G401 (cell line): ENCODE measurements at places on chromosomes 2 and 18. TPM values are rescaled to one million over a fixed set of nuclear protein-coding genes. Genes with fewer than 3 reads are reported as not detected.

DNA sequence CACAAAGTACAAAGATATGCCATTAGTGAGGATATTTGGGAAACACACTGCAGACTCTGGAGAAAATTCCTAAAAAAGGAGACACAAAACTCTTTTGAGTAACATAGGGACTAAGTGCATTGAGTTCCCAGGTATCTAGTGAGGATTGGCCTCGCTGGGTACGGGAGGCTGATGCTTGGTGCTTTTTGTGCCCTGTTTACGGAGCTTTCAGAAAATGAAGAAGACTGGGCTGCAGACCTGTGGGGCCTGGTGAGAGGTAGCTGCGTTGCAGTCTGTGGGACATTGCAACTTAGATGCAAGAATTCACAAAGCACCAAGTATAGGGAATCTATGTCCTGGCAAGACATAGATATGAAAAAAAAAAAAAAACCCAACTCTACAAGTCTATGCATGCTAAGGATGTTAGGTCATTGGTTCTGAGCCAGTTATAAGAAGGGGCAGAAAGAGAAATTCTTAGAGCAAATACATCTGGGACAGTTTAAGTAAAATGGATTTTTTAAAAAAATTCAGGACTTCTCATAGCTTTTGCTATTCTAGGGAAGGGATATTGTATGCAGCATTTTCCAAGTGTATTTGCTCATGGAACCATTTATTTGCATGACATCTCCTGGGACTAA, 156.0 kb downstream of the SLC4A3 start:
- no peak for DNase-seq

GRCh38 chr2:228839421-228839876, 431.6 kb downstream of the PID1 start:
- no peak for DNase-seq

GRCh38 chr2:33034784-33035183, 88.0 kb downstream of the LTBP1 start:
- no peak for DNase-seq

DNA sequence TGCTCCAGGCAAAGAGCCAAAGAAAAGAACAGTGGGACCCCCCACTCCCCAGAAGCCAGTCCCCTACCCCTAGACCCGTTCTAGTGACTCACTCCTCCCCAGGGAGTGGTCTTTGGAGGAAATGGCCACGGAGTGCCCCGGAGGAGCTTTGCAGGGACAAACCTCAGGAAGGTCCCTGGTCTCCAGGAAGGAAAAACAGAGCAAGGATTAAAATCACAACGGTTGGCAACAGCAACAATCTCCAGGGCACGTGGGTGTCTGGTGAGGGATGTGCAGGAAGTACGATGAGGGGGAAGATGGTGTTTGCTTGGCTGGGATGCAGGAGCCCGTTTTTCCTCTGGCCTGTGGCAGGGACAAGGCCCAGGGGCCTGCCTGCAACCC, 135.0 kb downstream of the SMAD2 start:
- no peak for DNase-seq

GRCh38 chr2:7427293-7428060, 510.3 kb downstream of the RNF144A start:
- peak; percentile 63 for DNase-seq

DNA sequence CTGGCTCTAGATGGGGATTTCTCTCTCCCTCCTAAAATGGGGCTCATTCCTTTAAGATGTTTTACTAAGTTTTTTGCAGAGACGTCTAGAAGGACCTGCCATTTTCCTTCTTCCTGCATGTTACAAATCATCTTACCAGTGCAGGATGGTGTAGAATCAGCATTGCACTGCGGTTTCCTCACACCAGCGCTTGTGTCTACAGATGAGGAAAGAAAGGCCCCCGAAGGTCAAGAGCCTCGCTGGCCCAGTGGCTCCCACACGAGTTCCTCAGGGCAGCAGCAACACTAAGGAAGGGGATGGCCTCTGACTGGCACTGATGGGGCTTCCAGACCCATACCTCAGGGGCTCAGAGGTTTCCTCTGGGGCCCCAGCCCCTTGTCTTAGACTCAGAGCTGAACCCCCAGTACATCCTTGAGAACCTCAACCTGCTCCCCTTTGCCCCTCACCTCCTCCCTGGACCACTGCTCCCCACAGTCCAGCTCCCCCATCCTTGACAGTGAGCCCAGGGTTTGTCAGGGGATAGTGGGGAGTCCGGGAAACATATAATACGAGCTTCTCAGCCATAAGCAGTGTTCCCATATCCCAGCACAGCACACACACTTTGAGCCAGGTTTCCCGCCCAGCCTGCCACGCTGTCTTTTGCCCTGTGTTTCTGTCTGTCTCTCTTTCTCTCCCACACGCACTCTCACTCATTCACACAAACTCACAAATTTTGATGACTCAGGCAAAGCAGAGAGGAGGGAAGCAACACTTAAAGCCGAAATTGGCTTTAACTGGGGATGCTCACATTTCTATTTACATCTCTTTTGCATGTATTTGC, 29.4 kb downstream of the ZFP36L2 start:
- no peak for DNase-seq

DNA sequence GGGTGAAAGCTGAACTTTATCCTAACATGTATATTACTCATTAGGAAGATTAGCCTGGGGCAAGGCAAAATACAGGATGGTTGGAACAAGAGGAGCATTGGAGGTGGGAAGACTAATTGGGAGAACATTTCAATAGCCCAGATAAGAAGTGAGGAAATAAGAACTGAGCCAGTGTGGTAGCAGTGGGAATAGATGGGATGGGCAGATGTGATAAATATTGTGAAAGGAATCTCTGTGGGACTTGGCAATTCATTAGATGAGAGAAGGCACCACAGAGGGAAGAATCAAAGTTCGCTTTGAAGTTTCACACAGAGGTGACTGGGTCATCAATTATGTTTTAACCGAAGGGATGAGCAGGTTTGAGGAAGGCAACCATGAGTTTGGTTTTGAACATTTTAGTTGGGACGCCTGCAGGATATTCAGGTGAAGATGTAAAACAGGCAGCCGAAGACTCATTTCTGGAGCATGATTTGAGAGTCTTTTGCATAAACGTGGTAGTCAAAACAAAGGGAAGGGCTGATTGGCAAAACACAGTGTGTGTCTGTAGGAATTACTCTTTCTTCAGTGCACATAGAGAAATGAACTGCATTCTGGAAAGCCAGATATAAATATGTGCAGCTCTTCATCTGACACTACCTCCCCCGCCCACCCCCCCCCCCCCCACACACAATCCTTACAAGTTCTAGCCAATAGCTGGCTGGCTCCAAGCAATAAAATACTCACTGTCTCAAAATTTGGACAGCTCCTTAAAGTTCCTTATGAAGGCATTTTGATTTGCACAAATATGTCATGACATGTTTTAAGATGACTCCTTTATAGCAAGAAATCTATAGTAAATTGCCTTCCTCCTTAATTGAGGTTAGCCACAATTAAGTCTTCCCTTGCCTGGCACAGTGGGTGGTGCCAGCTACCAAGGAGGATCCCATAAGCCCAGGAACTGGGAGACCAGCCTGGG, 1.9 kb upstream of the SLC1A4 start:
- DNase-seq = no peak

DNA sequence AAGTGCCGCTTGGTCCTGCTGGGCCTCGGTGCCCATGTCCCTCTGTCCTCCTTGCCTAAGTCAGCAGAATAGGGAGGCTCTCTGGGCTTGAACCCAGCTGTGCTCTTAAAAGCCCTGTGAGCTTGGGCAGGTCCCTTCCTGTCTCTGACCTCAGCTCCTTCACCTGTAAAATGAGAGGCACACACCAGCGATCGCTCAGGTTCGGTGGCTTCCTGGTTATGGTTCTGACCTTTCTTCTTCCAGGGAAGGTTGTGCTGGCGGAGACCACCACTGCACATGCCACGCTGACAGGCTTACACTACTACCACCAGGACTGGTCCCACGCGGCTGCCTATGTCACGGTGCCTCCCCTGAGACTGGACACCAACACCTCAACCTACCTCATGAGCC, 36.1 kb upstream of the MAPRE3 start:
- no peak for DNase-seq

DNA sequence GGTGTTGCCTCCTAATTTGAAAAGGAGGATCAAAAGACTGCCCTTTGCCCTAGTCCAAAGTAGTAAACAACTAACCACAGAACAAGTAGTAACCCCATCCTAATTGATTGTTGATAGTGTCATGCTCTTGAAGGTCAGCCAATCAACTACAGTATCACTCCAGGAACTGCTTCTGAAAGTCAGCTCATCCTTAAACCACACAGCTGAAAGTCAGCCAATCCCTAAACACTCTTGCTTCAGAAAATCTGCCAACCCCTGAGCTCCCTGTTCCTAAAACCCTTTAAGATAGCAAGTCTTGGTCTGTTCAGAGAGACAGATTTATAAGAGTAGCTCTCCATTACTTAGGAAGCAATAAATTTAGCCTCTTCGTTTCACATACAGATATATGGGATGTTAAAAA, 51.6 kb upstream of the CPO start:
- DNase-seq = no peak

GRCh38 chr2:43472527-43473194, 123.2 kb downstream of the THADA start:
- no peak for DNase-seq

Gene HOXD1
- 0.68 and 1.3 TPM in 2 replicates for total RNA-seq
